ENCODE measurements at places on chromosomes 6 and 20.

DNA sequence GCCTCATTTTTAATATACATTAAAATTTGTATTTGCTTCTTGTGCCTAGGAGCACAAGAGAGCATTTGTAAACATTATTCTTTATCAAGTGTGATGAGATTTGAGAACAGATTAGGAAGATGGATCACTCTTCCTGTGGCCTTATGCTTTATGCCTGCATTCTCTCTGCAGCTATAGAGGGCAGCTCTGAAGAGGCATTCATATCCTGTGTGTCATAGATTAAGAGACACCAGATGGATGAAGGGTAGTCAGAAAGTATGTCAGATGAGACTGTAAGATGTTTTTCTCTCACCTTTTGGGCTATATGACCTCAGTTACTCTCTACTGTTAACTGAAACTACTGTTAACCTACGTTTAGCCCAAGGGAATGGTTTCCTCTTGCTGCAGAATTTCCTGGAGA, 61.4 kb downstream of the DNAH8 start:
- DNase-seq, result no peak

- peak; percentile 10 for DNase-seq
Observed at GRCh38 chr20:56483970-56484369, 15.5 kb downstream of the RTF2 start.

DNA sequence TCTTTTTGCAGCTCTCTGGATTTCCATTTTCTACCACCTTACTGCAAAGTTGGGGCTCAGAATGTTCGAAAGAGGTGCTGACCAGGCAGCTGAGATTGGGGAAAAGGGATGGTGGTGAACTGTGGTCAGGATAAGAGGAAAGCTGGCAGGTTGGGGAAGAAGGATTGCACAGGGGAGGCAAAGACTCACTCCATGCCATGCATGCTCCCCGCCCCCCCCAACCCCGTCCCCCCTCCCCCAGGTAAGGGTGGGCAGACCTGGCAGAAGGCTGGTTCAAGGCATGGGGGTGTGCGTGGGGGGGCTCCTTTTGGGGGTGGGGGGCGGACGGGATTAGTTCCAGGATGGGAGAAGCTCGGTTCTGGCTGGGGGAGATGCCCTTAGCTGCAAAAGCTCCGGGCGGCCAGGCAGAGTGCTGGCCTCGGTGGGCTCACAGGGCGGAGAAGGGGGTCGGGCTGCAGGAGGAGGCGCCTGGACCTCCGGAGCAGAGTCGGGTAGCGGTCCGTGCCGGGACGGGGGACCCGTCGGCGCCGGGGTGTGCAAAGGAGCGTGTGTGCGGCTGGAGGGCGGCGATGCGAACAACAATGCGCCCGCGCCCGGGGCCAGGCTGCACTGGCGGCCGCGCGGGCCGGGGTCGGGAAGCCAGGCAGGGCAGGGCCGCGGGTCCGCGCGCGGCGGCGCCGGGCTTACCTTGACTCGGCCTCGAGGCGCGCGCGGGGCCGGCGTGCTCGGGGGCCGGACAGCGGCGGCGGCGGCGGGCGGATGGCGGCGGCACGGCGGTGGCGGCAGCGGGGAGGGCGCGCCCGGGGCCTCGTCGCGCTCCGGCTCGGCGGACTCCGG, 880 bp downstream of the ADNP start:
- peak; percentile 26 for DNase-seq

DNA sequence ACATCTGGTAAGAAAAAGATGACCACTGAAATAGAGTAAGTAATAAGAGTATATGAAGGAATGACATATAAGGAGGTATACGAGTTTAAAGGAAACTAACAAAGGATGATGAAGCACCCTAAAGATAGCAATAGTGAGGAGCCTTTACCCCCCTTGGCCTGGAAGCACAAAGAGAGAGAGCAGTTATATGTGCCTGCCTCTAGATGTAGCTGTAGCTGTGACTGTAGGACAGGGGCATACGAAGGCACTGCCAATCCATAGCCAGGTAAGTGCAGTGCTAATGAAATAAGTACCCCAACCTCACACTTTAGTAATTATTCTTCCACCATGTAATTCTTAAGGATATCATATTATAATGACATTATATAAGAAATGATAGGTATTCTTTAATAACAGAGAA, 90.1 kb upstream of the FKBP1C start:
- DNase-seq, result no peak

DNA sequence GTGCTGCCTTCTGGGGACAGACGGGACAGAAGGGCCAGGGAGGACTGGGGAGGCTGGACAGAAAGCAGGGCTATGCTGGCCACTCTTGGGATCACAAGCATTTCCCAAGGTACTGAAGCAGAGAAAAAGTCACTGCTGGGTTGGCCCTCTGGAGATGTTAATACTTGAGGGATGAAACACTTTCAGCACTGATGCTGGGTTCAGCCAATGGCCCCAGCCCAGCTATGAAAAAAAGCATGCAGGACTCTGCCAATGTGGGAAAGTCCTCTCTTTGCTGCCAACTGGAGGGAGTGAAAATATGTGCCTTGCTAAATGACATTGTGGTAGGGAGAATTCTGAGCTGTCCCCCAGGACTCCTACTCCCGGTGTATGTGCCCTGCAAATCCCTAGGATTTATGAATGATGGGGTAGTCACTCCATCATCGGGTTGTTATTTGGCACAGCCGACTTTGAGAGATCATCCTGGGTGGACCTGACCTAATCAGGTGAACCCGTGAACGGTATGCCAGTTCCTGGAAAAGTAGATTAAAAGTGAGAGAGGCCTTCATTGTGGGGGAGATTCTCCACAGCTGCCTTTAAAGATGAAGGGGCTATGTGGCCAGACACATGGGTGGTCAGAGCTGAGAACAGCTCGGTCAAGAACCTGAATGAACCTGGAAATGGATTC, 119.9 kb upstream of the TRAF3IP2 start:
- no peak for DNase-seq

DNA sequence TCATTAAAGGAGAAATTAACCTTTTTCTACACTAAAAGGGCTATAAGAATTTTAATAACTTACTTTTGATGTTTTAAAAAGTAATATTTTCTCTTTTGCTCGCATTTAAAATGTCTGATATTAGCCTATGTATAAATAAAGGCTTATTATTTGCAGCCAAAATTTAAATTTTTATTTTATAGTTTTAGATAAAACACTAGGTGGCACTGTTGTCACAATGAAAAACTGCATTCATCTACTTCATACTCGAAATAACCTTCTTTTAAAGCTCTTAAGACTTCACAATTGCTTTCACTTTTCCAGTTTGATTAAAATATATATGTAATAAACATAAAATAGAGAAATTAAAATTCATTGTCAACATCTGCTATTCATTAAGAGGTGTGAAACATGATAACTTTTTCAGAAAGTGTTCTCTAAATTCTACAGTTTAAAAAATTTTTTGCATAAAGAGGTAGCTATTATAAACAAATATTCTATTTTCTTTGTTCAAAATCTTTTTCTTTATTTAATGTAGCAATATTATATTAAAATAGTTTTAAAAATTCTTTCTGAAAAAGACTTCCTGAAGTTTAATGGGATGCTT, 78.8 kb upstream of the DEFB112 start:
- DNase-seq, result no peak

DNA sequence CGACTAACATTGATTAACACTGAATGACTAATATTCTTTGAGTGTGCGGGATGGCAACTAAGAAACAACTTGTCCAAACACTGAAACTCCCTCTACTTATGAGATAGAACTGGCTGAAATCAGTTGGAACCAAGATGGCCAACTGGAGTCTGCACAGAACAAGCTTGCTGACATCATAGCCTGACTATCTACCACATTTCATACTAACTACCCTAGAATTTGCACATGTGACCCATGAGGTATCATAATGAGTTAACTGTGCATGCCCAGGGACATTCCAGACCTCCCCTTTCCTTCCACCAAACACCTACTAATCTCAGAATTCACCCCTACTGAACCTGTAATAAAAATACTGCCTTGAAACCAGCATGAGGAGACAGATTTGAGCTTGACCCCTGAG, 43.2 kb downstream of the PHIP start:
- no peak for DNase-seq

DNA sequence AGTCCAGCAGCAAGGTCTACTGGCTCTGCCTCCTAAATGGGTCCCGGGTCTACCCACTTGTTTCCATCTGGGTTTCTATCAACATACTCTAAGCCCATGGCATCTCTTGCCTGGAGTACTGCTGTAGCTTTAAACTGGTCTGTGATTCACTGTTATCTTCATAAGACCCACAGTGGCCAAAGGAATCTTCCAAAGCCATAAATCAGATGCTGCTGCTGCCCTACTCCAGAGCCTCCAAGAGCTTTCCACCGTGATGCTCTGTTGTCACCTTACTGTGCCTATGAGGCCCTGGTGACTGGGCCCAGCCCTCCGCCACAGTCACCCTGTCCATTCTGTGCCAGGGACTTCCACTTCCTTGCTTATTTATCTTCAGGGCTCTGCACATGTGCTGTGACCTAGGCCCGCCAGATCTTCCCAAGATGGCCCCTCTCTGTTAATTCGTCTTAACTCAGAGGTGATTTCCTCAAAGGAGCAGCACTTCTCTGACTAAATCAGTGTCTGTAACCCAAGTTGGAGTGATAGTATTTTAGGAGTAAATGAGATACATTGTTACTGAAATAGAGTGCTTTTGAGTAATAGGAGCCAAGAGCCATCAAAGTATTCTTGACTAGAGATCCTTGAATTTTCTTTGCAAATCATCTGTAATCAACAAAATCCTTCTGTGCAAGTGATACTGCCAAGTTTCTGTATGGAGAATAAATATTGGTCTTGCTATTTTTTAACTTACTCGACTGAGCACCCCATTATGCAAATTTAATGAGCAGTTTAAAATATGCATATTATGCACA, 102.5 kb downstream of the PPP1R14C start:
- no peak for DNase-seq

GRCh38 chr6:144077871-144078270, 17.5 kb downstream of the SF3B5 start:
- no peak for DNase-seq

DNA sequence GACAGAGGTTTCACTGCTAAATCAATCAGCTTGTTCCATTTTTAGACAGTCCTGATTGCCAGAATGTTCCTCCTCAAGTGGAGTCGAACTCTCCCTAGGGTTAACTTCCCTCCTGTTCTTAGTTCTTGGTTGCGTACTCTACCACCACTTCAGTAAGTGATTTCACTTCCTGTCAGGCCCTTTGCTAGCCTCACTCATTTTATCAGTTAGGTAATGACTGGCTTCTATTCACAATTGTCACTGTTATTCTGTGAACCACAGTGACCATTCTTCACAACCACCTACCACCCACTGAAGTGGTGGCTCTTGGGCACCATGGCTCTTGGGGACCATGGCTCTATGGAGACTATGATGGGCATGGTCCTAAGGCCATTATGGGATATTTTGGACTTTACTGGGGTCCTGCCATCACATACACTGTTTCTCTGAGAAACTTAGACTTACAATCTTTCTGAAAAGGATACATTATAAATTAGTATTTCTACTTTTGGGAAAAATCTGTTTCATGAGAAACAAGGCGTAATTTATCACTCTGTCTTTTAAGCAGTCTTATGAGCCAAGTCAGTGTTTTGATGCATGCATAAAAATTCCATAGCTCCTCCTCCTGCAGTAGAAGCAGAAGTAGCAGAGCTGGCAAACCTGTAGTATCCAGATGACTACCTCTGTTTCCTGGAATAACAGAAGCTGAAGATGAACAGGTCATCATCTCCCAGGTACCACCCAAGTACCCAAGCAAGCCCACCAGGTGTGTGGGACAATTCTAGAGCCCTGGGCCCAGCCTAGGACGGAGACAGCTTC, 66.3 kb downstream of the ATXN1 start:
- DNase-seq, result no peak

GRCh38 chr20:10492844-10493243, 57.7 kb downstream of the SLX4IP start:
- no peak for DNase-seq

DNA sequence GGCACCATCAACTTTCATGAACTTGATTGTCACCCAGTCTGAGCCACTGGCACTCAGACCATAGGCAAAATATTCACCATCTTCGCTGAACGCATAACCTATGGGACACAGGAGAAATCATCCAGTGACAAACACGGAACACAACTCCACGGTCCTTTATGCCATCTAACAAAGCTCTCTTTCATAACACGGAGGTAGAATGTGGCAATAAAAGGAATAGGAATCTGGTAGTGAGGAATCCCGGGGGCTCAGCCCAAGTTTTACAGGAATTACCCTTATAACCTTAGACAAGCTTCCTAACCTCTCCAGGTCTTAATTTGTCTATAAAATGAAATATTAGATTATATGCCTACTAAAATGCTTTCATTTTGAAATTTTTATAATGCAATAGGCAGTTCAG, 29.4 kb downstream of the PREP start:
- DNase-seq, result no peak

- DNase-seq, result no peak
Observed at GRCh38 chr6:134937426-134937825, 12.5 kb downstream of the ALDH8A1 start.

DNA sequence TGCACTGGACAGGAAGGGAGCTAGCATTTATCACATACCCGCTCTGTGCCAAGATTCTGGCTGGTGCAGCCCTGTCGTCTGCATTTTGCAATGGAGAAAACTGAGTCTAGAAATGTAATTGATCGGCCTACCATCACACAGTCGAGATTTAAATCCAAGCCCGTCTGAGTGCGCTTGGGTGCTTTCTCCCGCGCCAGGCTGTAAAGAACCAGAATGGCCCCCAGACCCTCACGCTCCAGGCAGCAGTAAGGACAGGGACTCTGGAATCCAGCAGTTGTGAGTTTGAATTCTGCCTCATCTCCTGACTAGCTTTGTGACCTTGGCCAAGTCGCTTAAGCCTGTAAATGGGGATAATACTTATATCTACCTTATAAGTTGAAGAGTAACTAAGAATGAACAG, 10.8 kb downstream of the DYNLRB1 start:
- DNase-seq, result no peak

Data from CD4-positive, alpha-beta memory T cell (primary cell).